ENCODE measurements at places on chromosomes 12 and 14.

DNA sequence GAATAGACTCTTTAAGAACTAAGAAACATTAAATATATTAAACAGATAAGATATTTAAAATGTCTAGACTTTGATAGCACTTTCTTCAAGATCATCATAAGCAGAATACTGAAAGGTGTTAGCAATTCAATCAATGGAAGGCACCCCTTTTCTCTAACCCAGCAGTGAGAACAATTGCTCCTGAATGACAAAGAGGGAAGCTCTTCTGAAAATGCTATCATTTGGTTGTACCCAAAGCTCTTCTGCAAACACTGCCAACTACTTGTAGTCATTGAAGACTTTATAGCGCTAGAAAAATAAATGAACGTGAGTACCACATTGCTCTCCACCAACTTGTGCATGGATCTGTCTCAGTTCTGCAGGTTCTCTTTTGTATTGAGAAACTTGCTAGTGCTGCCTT, 62.2 kb upstream of the LMO3 start:
- DNase-seq, result no peak

DNA sequence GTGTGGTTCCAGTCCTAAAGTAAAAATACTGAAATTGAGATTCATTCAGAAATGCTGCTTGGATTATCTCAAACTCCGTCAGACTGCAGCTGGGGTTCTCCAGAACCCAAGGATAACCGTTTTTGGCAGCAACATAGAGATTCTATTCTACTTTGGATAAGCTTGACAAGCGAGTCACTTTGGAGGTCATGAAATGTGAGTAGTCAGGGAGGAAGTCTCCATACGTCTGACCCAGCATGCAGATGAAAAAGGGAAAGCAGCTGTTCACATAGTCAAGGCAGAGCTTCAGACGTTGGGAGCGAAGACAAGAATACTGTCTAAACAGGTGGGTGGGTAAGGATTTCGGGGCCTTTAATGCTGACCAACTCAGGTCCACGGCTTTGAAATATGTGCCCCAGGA, 14.9 kb upstream of the HSP90B1 start:
- no peak for DNase-seq

GRCh38 chr14:61130512-61131260, 149.6 kb downstream of the SLC38A6 start:
- DNase-seq, result no peak

DNA sequence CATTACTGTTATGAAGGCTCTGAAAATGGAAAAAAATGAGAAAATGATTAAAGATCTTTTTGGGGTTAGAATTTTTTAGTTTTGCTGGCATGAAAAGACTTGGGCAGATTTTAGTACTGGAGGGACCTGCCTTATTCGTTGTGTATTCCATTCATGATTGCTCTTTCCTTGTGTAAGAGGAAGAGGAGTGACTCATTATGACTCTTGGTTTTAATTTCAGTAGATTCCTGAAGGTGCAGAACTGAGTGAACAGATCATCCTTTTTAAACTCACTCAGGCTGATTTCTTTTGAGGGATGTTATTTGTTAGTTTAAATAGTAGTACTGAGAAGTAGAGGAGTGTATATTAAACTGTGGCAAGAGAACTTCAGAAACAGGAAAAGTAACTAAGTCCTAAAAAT, 41.6 kb downstream of the AKAP6 start:
- no peak for DNase-seq

- DNase-seq, result no peak
These were observed 57.3 kb downstream of the ETV6 start for GRCh38 chr12:11706509-11707379.
